ENCODE measurements at places on chromosomes 4 and X.

DNA sequence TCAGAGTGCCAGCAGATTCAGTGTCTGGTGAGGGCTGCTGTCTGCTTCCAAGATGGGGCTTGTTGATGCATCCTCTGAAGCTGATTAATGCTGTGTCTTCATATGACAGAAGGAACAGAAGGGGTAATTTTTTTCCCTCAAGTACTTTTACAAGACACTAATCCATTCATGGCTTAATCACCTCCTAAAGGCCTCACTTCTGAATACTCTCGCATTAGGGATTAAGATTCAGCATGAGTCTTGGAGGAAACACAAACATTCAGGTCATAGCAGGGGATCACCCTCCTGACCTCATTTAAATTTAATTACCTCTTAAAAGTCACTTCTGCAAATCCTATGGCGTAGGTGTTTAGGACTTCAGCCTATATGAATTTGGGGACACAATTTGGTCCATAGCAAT lies 1145.5 kb upstream of the PCDH10 start:
- no peak for DNase-seq

GRCh38 chr4:113446019-113446418 lies 315.5 kb downstream of the CAMK2D start:
- DNase-seq: no peak

GRCh38 chr4:32768664-32769389 lies 2048.7 kb downstream of the PCDH7 start:
- no peak for DNase-seq

DNA sequence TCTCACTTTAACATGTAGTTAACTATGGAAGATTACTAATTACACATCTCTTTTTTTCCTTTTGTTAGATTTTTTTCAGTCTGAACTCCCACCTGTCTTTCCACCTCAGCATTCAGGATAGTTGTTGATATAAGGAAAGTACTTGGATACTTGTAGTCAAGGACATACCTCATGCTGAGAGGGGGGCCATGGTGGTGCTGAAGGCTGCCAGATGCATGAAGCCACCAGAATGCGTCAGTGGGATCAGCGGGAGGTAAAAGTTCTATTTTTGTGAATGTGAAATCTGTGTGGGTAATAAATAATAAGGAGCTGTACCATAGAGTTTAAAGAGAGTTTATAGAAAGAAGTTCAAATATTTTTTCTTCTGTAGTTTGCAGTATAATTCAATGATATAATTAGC lies 13.1 kb upstream of the NDST4 start:
- no peak for DNase-seq

GRCh38 chr4:184583738-184584502 lies 65.3 kb downstream of the CASP3 start:
- DNase-seq: no peak

DNA sequence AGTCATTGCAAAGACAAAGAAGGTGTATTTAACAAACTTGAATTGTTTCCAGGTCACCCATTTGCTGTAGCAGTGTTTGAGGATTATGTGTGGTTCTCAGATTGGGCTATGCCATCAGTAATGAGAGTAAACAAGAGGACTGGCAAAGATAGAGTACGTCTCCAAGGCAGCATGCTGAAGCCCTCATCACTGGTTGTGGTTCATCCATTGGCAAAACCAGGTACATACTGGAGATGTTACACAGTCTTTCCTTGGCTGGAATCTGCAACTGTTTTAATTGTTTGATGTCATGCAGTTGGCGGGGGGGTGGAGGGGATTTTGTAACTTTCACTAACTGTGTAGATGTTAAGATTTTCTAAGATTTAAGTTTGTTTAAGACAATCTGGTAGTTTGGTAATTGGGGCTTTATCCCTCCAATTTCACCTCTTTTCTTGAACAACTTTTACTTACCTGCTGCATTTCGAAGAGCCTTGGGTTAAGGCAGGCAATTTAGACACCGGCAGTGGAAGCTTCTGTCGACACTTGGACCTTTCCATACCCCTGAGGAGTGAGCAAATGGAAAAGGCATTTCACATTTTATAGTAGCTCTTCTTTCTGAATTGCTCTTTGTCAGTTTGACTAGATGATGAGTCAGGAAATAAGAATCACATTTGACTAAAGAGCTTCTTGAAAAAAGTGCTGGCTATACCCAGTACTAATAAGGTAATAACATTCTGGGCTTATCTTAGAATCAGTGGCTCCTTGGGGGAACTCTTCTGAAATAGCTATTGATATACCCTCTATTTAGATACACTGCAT lies 67.4 kb downstream of the EGF start:
- no peak for DNase-seq

- no peak for DNase-seq
Observed at GRCh38 chr4:175714686-175715085, 97.4 kb downstream of the GPM6A start.

GRCh38 chr4:139282065-139282720 lies 2.2 kb upstream of the MGARP start:
- no peak for DNase-seq

DNA sequence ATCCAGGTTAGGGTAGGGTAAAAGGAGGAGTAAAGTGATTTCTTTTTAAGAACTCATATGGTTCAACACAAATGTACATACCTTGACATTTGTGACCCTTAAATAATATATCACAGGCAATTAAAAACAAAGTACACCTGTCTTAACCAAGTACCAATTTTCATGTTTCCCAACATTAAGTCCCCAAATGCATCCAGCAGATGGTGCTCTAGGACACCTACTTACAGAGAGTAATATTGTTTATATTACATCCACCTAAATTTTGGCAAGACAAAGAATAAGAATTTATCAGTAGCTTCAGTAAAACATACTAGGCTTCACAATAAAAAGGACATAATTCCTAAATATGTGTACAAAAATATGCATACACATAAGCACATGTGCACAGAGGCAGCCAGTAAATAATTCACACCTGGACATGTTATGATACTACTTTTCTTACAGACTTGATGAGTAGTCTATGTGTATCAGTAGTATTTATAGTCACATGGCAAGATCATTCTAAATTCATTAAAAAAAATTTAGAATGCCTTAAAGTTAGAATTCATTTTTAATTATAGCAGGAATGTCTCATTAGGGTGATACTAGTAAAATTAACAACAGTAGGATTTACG lies 219.7 kb downstream of the DCLK2 start:
- no peak for DNase-seq

DNA sequence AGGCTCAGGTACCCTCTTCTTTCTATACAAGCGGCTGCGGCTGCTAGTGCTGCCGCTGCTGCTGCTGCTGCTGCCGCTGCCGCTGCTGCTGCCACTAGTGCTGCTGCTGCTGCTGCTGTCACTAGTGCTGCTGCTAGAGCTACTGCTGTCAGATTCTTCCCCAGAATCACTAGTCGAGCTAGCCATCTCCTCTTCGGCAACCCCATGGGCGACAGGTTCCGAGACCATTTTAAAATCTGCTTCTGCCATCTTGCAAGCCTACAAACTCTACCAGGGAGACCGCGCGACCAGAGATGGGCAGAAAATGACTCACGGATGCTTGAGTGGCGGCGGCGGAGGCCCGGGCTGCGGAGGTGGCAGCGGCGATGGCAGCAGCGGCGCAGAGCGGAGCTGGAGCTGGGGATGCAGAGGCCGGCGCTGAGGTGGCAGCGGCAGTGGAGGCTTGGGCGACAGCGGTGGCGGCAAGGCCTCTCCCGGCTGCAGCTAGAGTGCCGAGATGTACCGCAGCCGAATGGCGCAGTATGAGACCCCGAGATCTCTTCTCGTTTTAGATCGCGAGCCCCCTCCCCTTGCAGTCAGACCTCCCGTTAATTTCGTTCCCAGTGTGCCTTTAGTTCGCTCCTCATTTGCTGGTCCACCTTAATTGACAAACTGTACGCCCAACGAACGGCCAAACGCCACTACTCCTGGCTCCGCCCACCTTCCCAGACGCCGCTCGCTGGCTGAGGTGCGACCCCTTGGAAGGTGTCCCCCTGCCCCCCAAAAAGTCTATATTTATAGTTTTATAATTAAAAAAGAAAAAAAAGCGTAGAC lies at the start of gene NAP1L3:
TSS of gene NAP1L3 (minus strand) at position 523 of the 813 bp plus-strand sequence. CDS start at position 249, 274 bp downstream.
- DNase-seq: no peak

DNA sequence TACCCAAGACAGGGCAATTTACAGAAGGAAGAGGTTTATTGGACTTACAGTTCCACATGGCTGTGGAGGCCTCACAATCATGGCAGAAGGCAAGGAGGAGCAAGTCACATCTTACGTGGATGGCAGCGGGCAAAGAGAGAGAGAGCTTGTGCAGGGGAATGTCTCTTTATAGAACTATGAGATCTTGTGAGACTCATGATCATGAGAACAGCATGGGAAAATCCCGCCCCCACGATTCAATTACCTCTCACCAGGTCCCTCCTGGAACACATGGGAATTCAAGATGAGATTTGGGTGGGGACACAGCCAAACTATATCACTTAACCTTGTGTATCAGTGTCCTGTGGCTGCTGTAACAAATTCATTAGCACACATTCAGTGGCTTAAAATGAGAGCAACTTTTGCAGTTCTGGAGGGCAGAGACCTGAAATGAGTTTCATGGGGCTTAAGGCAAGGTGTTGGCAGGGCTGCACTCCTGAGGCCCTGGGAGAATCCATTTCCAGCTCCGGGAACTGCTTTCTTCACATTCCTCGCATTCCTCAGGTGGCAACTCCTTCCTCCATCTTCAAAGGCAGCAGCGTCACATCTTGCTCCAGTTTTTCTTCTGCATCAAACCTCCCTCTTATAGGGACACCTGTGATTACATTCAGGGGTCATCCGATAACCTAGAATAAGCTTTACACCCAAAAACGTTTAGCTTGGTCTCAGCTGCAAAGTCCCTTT lies 22.3 kb upstream of the NSG1 start:
- DNase-seq: no peak

DNA sequence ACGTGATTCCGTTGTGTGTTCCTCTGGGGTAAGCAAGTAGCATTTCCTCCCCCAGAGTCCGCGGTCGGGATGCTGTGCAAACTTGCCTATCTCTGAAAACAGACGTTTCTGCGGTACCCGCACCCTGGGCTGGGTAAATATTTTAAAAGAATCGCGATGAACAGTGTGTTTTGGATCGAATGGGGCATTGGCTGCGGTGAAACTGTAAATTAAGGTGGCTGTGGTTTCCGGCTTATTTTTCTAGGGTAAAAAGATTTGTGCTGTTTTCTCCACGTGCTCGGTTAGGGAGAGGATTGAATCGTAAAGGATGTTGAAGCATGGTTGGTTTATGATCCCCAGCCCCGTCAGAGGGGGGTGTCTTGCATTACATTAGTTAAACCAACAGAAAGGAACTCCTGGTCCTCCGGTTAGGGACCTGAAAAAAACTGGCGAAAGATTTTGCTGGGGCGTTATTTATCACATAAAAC lies 1.2 kb downstream of the HHIP start:
- no peak for DNase-seq

GRCh38 chrX:85851418-85851817 lies 195.9 kb downstream of the CHM start:
- DNase-seq: no peak
